ENCODE measurements at places on chromosomes 16 and 17. TPM values are rescaled to one million over a fixed set of nuclear protein-coding genes. Genes with fewer than 3 reads are reported as not detected.

DNA sequence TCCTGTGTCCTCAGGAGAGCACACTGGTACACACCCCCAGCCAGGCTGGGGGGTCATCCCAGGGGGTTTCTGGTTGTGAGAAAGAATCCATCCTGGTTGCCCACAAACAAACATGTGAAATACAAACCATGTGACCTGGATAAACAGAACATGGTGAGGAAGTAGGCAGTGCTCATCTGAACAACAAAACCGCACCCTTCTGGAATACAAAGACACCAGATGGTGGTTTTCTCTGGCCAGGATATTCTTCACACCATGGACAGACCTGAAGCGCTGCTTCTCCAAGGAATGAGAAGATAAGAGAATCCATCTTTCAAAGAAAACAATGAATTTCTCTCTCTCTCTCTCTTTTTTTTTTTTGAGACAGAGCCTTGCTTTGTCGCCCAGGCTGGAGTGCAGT is 302.3 kb downstream of the SLC39A11 start:
- no peak for DNase-seq

DNA sequence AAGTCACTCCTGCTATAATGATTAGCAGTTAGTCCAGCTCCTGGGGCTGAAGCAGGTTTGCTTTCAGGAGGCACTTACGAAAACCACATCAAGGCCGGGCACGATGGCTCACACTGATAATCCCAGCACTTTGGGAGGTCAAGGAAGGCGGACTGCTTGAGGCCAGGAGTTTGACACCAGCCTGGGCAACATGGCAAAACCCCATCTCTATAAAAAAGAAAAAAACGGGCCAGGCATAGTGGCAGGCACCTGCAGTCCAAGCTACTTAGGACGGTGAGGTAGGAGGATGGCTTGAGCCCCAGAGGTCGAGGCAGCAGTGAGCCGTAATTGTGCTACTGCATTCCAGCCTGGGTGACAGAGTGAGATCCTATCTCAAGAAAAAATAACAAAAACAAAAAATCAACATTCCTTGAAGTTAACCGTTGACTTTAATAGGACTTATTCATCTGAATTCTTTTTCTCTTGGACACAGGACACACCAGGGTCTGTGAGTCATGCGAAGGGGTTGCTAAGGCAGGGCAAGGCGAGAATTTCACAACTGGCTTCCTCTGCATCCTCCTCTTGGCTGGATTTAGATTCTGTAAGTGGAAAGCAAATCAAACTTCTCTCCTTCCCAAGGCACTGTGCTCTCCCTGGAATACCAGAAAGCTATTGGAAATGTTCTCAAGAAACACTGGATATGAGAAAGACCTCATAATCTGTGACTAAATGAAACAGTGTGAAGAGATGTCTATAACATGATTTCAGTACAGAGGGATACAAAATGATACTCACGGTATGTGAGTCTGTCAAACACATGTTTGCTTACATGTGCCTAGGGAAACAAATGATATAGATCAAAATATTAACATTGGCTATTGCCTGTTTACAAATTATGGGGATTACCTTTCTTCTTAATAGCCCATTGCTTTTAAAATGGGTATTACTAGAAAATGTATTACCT is 99.5 kb downstream of the SYCE1L start:
- DNase-seq, result no peak

DNA sequence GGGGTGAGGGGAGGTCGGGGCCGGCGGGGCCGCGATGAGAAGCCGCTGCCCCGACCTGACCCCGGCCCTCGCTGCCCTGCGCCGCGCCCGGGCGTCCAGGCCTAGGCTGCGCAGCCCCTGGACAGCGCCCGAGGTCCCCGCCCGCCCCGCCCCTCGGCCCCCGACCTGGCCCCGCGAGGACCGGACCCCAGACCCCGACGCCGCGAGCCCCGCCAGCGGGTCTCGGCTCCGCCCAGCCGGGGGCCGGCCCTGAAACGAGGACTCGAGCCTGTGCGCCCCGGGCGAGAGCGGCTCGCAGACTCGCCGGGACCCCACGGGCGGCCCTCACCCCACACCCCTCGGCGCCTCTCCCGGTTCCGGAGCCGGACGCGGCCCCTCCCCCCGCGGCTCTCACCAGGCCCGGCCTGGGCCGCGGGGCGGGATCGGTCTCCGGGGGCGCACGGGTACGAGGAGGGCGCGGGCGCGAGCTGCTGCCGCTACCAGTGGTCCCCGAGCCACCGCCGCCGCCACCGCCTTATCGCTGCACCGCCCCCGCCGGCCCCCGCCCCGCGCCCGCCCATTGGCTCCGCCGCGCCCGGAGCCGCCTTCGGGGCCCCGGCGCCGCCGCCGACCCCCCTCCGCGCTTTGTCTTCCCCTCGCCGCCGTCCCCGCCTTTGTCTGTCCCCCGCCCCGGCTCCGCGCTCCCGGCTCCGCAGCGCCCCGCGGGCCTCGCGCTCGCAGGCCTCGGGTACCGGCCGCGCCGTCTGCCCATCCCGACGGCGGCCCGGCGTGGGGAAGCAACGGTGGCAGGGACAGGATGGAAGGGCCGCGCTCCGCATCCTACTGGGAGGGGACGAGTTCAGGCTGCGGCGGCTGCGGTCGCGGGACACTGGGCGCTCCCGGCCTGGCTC is at the start of gene LIMD2:
Gene LIMD2 (minus strand): TSS at position 488 of the 890 bp plus-strand sequence. CDS start 827 bp downstream, outside the sequence.
- peak; percentile 88 for DNase-seq

- DNase-seq, result no peak
These were observed 263.5 kb downstream of the ENGASE start for GRCh38 chr17:79338152-79338551.

DNA sequence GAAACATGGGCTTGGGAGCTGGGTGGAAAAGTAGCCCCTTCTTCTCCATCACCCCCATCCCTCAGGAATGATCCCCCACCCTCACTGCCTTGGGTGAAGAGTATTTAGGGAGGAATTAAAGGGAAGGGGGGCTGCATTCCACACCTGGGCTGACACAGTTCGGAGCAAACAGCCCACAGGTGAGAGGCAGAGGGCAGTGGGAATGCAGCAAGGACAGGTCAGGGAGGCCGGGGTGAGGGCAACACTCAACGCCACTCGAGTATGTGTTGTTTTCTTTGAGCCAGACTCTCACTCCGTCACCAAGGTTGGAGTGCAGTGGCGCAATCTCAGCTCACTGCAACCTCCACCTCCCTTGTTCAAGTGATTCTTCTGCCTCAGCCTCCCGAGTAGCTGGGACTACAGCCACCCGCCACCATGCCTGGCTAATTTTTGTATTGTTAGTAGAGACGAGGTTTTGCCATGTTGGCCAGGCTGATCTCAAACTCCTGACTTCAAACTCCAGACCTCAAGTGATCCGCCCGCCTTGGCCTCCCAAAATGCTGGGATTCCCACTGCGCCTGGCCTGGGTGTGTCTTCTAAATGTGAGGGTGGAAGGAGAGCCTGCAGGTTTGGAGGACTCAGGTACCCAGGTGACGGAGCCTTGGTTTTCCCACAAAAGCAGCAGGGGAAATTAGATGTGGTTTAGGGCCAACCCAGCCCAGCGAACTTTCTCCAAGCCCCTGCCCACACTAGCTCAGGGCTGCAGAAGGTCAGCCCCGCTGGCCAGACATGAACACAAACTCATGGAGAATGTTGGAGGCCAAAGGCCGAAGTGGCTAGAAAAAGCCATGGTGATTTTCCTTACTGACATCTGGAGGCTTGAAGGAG is 21.2 kb upstream of the ITGA3 start:
- no peak for DNase-seq

DNA sequence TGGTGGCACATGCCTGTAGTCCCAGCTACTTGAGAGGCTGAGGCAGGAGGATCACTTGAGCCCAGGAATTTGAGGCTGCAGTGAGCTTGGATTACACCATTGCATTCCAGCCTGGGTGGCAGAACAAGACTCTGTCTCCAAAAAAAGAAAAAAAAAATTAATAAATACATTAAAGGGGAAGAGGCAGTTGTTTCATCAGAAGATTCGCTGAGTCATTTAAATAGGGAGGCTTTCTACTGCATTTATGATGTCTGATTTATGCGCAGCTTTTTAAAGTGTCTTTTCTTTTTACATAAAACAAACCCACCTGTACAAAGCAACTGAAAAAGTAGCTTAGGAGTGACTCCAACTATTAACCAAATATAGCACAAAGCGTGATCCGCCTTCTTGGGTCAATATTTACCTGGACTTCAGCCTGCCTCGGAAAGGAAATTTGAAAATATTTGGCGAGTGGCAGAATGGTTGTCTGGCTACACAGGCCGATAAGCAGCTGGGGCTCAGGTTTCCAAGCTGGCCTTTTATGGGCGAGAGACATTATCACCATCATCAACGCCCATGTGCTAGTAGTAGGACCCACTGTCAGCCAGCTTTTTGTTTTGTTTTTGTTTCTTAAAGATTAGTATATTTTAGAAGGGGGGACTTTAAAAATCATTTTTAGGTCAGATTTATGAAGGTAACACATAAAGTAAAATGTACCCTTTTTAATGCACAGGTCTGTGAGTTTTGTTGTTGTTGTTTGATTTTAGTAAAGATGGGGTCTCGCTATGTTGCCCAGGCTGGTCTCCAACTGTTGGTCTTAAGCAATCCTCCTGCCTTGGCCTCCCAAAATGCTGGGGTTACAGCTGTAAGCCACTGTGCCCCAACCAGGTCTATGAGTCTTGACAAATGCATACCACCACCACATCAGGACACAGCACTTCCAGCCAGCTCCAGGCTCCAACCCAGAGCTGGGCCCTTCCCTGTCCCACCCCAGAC is 42.5 kb upstream of the RASD1 start:
- DNase-seq, result peak; percentile 11

GRCh38 chr17:29611351-29612093 is 11.2 kb downstream of the CORO6 start:
- no peak for DNase-seq

Gene ZSCAN10
- total RNA-seq, result not detected

Gene STX1B
- 0.41 TPM for total RNA-seq

Gene P4HB
- total RNA-seq, result 355 TPM

Gene HOXB6
- total RNA-seq, result 0.57 TPM
